RCC 7860 (cell line): ENCODE measurements at places on chromosomes 6 and 20.

- DNase-seq, result no peak
Measured at GRCh38 chr20:11718474-11719094, 199.1 kb upstream of the BTBD3 start.

DNA sequence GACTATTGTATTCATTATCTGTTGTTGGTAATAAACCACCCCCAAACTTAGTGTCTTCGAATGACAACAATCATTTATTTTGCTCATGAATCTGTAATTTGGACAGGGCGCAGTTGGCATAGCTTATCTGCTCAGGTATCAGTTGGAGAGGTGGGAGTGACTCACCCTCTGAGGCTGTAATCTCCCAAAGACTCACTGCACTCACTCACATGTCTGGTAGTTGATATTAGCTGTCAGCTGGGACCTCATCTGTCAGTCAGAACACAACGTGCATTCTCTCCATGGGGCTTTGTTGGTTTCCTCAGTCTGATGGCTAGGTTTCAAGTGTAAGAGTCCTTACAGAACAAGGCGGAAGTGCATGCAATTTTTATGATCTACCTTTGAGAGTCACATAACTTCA lies 219.0 kb upstream of the PRND start:
- DNase-seq, result no peak

DNA sequence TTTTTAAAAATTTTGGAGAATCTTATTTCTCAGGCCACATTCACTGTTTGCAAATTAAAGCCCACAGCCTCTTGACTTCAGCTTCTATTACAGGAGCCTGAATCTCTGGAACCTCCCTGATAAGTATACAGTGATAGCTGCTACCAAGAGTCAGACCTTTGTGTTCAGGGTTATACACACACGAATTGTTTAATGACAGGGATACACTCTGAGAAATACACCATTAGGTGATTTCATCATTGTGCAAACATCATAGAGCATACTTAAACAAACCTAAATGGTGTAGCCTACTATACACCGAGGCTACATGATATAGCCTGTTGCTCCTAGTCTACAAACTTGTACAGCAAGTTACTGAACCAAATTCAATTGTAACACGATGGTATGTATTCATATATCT lies 473.9 kb downstream of the PKHD1 start:
- DNase-seq, result no peak

DNA sequence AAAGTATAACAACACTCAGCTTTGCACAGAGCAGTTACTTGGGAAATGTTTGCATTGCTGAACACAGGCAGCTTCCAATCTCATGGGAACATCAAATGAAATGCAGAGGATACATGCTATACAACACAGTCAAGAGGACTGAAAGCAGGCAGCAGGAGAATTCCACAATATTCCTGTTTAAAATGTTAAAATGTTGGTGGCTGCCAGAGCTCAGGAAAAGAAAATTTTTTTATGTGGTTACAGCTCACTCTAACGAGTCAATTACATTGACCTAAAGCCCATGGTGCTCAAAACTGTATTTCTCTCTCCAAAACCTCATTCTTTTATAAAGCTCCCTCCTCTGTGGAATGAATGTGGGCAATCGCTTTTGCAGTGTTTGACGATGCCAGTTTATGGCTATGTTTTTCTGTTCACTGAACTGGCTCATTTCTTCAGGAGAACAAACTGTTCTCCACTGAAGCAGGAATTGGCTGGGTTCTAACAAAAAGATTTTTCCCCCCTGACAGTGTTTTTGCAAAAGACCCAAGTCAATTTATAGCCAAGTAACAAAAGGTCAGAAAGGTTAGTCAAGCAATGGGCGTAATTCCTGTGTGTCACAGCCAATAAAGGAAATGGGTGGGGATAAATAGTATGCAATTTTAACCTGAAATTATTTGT lies 69.0 kb downstream of the ZHX3 start:
- no peak for DNase-seq

GRCh38 chr20:22496817-22497216 lies 87.6 kb downstream of the FOXA2 start:
- no peak for DNase-seq

DNA sequence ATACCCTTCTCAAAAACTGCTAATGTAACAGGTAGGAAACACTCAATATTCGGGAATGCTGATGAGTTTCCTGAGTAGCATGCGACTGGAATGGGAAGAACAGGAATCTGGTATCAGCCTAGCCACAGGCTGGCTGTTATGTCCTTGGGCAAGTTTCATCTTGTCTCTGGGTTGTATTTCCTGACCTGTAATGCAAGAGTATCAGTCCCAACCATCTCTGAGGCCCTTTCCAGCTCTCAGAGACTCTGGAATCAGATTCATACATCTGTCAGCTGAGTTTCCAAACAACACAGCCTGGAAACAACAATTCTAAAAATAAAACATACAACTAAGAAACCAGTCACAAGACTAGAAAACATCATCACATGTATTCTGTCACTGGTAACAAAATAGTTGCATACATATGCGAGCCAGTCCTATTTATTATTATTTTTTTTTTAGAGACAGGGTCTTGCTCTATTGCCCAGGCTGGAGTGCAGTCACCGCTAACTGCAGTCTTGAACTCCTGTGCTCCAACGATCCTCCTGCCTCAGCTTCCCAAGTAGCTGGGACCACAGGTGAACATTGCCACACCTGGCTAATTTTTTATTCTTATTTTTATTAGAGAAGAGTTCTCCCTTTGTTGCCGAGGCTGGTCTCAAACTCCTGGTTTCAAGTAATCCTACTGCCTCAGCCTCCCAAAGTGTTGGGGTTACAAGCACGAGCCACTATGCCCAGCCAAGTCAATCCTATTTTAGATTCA lies 16.7 kb upstream of the TFAP2A start:
- DNase-seq, result no peak

DNA sequence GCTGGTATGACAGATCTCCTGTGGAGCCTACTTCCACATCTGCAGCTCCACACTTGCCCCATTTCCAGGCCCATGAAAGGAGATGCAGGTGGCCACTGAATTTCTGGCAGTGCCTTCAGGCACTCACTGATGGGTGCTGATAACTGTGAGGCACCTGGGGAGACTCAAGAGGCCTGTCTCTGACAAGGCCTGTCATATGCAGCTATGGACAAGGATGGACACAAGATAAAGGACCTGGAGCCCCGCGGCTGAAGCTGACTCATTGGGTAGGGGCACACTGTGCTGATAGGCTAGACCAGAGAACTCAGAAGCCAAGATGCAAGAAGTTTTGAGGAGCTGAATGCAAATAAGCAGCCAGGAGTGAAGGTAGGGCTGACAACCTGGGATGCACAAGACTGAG lies 81.0 kb upstream of the LRFN2 start:
- DNase-seq, result no peak

DNA sequence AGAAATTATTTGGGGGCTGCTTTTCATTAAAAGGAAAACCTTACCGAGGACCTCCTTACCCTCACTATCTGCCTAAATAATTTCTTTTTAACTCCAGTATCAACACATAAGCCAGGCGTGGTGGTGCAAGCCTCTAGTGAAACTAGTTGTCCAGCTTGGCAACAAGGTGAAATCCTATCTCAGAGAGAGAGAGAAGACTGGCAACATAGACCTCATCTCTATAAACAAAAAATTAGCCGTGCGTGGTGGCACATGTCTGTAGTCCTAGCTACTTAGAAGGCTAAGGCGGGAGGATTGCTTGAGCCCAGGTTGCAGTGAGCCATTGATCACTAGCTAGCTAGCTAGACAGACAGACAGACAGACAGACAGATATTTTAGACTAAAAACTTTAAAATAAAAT lies 92.5 kb downstream of the ARMC2 start:
- DNase-seq, result no peak

DNA sequence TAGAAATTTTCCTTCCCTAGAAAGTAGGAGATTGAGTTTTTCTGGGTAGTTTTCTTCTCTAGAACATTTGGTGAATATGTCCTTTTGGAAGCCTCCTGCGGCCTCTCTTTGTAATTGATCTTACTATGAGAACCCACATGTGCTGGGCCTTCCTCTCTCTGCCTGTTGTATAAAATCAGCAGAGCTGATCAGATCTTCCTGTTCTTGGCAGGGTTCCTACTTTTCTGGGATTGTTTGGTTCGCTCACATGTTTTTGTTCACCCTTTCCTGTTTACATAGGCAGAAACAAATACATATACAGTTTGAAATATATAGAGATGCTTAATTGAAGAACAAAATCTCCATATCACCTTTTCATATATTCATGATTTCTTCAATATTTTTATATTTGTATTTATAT lies 57.8 kb downstream of the IL22RA2 start:
- DNase-seq, result no peak
